ENCODE measurements at places on chromosomes 5 and 9.

DNA sequence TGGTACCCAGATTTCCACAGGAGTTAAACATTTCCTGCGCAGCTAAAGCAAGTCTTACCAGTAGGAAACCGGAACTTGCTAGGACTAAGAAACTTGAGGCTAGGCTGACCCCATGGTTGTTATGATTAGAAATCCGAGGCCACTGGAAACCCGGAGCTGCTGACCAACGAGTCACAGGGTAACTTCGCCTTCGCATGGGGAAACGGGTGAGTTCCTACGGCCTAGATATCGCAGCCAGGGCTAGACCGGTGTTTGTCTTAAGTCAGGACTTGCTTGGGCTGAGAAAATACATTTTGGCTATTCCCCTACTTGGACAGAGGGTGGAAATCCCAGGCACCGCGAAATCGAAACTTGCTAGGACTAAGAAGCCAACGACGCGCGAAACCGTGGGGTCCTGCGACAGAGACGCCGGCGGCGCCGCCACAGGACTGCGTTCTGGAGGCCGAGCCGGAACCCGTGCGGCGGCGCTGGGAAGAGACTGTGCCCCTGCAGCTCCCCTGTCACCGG is 1.6 kb upstream of the ANXA2R start:
- DNase-seq = peak; percentile 97

DNA sequence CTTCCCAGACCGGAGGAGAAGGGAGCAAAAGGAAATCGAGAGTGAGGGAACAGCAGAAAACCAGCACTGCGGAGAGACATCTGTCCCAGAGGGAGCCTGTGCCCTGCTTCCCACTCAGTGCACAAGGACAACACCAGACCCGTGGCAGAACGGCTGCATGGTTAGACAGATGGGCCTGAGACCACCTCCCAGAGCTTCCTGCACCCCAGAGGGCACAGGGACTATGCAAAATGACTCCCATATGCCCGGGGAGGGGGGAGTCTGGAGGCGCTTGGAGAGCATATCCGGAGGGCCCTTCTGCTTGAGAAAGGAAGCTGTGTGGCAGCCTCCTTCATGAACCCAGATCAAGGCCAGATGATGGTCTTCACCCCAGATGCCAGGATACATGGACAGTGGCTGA is 26.6 kb downstream of the TLX3 start:
- DNase-seq = no peak

DNA sequence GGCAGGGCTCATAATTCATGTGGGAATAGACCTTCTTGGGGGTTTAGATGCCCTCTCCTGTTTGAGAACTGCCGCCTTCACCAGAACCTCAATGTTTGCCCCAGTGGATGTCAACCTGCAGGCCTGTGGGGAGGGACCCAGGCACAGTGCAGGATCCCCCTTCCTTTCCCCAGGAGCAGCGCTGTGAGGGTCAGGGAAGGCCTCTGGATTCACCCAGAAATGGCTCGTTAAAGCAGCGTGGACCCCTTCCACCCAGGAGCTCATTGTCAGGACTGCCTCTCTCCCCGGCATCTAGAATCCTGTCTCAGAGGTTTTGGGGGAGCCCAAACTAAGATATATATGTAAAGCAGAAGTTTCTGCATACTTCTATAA is 188.3 kb downstream of the GADD45G start:
- DNase-seq = no peak

DNA sequence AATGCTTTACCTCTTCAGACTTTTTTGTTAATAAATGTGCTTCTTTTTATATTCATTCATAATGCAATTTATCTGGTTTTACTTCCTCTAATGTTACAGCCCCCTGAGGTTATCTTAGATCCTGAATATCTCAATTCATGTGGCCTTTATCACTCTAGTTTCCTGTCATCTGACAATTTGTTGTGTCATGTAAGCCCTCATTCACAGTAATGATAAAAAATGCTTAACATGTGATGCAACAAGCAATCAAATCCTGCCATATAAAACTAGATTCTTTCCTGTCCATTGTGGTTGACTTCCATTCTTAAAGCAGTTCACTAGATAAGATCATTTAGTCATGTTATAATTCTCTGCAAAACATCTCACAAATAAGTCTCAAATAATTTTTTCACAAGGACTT is 991.2 kb upstream of the ACO1 start:
- DNase-seq = no peak

DNA sequence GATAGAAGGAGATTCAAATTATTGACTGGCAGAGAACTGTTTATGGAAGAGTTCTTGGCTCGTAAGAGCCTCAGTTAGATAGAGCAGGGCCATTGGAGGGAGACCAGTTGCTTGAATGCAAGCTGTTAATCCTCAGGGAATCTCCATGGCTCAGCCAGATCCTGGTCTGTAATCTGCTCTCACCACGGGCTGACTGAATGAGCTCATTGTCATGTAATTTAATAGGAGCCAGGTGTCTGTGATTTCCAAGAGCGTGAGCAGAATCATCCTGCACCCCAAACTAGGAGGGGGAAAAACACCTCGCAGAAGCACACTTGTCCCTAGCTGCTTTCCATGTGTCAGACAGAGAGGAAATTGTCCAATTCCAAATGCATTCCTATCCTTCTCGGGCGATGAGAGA is 19.1 kb upstream of the KCNMB1 start:
- DNase-seq = no peak

- DNase-seq = no peak
These were observed 51.3 kb downstream of the NKD2 start for GRCh38 chr5:1059884-1060263.

DNA sequence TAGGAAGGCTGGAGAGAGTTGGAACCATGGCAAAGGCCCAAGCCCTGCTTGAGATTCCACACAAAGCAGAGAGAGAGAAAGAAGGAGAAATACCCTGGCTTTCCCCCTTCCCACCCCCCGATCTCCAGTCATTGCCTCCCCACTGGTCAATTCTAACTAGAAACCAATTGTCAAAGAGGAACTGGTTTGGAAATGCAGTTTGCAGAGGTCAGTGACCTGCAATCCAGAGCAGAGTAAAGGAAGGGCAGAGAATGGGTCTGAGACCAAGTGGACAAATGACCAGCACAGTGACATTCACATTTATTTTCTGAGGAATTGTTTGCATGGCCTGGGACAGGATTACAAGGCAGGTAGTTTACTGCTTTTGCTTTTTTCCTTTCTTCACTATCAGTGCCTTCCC is 37.5 kb upstream of the ZFYVE16 start:
- no peak for DNase-seq

DNA sequence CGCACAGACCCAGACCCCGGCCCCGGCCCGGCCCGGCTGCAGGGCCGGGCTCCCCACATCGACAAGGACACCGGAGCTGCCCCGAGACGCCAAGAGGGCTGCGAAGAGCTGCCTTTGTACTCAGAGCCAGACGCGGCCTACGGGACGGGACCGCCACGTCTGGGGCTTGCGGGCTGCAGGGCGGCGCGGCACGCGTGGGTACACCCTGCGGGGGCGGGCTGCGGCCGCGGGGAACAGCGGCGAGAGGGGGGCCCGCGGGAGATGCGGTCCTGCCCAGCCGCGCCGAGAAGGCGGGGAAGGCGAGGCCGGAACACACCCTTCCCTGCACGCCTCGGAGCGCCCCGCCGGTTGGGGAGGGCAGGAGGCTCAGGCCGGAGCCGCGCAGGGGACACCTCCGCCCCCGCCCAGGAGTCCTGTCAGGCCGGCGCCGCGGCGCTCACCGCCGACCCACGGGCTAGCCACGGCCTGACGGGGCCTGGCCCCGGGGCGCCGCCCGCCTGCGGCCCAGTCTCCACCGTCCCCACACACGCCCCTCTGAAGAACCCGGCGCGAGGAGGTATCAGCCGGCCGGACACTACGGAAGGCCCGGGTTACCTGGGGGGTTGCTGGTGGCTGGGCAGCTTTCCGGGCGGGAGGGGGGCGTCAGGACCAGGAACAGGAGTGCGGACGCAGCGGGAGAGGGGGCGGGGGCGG is 478 bp downstream of the RAB14 start:
- DNase-seq = no peak

GRCh38 chr5:152113401-152113800 is 188.8 kb upstream of the GLRA1 start:
- DNase-seq = no peak

DNA sequence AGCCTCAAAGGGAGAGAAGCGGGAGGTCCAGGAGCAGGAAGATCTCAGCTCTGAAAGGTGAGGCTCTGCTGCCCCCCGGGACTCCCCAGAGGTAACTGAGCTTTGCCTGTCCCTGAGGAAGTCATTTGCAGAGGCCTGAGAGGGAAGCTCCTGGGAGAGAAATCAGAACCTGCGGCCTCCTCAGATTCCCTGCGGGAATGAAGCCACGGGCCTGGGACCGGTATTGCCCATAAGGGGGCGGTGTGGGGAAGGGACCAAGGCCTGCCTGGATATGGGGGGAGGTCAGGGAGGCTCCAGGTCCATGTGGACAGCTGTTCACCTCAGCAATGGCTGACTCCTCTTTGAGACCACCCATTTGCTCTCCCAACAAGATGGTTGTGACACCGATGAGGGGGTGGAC is 1.3 kb downstream of the SPATA31E1 start:
- no peak for DNase-seq

GRCh38 chr9:82706786-82707185 is 356.2 kb downstream of the RASEF start:
- no peak for DNase-seq

DNA sequence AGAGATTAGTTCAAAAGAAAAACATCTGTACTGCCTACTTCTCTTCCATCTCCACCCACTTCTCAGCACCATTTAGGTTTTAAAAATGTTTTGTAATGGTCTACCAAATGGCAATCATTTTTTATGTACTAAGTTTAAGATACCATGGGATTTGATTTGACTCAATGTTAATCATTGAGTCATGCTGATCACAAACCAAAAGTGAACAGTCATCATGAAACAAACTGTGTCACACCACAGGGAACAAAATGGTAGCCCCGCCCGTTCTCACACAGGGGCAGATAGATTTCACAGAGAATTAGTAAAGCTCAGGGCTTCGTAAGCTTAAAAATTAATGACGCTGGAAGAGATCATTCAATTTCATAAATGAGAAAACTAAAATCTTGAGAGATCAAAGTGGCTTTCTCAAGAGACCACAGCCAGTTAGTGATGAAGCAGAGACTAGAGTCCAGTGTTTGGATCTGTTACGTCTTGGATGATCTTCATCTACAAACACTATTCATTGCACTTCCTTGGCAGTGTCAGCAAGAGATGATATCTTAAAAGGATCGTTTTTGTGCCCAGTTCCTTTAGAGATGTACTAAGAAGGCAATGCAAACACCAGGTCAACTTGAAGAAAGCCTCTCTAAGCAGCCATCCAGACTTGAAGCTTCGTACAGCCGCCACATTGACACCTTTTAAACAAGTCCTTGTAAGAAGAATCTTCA is 33.9 kb upstream of the TRIO start:
- DNase-seq = no peak

- no peak for DNase-seq
These were observed 59.6 kb upstream of the SLC27A6 start for GRCh38 chr5:128905568-128906110.

GRCh38 chr5:147403651-147404640 is 105.9 kb downstream of the DPYSL3 start:
- no peak for DNase-seq

- DNase-seq = no peak
These were observed 98.5 kb downstream of the EBF1 start for GRCh38 chr5:159001247-159001646.

DNA sequence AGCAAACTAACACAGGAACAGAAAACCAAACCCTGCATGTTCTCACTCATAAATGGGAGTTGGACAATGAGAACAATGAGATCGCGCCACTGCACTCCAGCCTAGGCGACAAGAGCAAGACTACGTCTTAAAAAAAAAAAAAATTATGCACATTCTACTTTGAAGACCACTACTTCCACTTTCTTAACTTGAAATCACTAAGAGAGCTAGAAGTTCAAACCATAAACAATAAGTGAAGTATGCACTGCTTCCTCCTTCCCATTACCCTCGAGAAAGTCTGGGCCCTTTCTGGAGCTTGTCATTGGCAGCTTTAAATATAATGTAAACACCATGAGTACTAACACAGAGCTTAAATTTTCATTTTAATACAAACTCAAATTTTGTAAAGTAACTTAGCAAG is 94.9 kb downstream of the TLE1 start:
- no peak for DNase-seq

- no peak for DNase-seq
These were observed 91.1 kb downstream of the SNCAIP start for GRCh38 chr5:122402955-122403685.

DNA sequence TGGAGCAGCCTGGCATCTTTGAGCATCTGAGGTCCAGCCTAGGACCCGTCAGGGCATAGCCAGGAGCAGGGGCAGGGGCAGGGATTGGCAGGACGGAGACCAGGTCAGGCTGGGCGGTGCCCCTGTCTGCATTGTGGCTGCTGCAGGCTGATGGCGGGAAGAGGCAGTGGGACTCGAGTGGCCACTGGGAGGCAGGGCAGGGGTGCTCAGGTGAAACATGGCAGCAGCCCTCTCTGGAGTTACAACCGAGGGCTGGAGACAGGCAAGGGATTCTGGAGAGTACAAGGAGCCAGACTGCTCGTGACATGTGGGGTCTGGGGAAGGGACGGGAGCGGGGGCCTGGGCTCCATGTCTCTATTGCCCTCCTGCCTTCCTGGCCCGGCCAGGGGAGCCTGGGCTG is 97.4 kb upstream of the RAPGEF1 start:
- no peak for DNase-seq

- no peak for DNase-seq
These were observed 15.6 kb upstream of the GNA14 start for GRCh38 chr9:77663754-77664153.

DNA sequence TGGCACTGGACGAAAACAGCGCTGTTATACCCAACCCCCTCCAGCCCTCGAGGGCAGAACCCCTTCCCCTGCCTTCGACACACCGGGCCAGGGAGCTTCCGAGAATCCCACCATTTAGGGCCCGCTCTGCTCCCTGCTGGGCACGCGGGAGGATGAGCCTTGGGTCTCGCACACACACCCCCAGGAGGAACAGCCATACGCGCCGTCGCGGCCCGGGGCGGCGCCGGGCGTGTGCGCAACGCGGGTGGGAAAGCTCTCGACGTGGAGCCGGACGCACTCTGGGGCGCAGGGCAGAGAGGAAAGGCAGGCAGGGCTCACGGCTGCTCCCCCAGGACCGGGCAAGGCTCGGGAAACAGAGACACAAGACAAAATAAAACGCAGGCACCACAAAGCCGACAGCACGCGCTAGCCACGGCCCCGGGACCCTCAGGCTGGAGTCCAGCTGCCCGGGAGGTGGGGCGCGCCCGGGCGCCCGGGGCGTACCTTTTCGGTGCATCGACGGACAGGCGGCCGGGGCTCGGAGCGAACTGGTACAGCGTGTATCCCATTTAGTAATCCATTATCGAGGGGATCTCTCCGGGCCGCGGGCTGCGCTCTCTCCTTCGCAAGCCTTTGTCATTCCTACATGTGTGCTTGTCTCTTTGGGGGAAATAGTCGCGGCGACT is 789 bp downstream of the SEMA6A start:
- DNase-seq = no peak

- no peak for DNase-seq
These were observed 175.2 kb downstream of the CACNA1B start for GRCh38 chr9:138052635-138053320.

GRCh38 chr9:93247892-93248291 is 64.0 kb downstream of the WNK2 start:
- no peak for DNase-seq

All from NCI-H187 (cell line).